Liver (tissue), 10 donors: ENCODE measurements at places on chromosomes 7 and 10. TPM values are rescaled to one million over a fixed set of nuclear protein-coding genes. Genes with fewer than 3 reads are reported as not detected.

DNA sequence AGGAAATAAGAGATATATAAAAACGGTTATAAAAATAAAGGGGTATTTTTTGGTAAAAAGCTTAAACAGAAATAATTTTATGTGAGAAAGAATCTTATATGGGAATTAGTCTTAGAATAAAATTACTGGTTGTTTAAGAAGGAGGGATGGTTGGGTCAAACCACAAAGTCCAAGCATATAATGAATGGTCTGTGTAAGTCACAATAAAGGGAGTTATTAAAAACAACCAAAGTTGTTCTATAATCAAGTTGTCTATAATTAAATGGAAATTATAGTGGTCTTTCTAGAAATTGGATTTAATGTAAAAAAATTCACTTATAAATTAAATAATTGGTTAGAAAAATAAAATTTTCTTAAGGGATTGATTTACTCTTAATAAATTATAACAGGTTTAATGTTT, 304.8 kb downstream of the POM121L12 start:
- no peaks in the 10 kb centered on the region for H3K36me3 ChIP-seq
- H3K27ac ChIP-seq: no peak overlapping the region
- no peak overlapping the region for H3K4me3 ChIP-seq
- H3K27me3 ChIP-seq: no peaks in the 10 kb centered on the region

Gene ST8SIA6
- polyA plus RNA-seq: 0.53 TPM

Gene POLR2J2
- polyA plus RNA-seq: 0.14 TPM

- no peak overlapping the region for H3K27ac ChIP-seq
- no peak for DNase-seq
- H3K4me3 ChIP-seq: no peak overlapping the region
- H3K4me1 ChIP-seq: no peaks in the 10 kb centered on the region
- no peaks in the 10 kb centered on the region for H3K27me3 ChIP-seq
Measured at GRCh38 chr10:52146766-52147165, 167.3 kb upstream of the DKK1 start.

- no peak overlapping the region for H3K4me3 ChIP-seq
- no peak overlapping the region for H3K27ac ChIP-seq
- no peak for DNase-seq
- H3K4me1 ChIP-seq: peaks cover 4% of the 10 kb centered on the region
- H3K36me3 ChIP-seq: no peaks in the 10 kb centered on the region
- peaks cover 20% of the 10 kb centered on the region for H3K27me3 ChIP-seq
Measured at GRCh38 chr10:99521765-99522469, 10.8 kb upstream of the NKX2-3 start.

- no peaks in the 10 kb centered on the region for H3K27me3 ChIP-seq
- no peaks in the 10 kb centered on the region for H3K4me1 ChIP-seq
- H3K36me3 ChIP-seq: no peaks in the 10 kb centered on the region
- no peak overlapping the region for H3K27ac ChIP-seq
Measured at GRCh38 chr10:33660329-33660728, 325.9 kb upstream of the NRP1 start.
